GM12878 (cell line): ENCODE measurements at places on chromosomes 11 and 22. TPM values are rescaled to one million over a fixed set of nuclear protein-coding genes. Genes with fewer than 3 reads are reported as not detected.

KRTAP5-10 gene
- not detected in 2 replicates for total RNA-seq

DNA sequence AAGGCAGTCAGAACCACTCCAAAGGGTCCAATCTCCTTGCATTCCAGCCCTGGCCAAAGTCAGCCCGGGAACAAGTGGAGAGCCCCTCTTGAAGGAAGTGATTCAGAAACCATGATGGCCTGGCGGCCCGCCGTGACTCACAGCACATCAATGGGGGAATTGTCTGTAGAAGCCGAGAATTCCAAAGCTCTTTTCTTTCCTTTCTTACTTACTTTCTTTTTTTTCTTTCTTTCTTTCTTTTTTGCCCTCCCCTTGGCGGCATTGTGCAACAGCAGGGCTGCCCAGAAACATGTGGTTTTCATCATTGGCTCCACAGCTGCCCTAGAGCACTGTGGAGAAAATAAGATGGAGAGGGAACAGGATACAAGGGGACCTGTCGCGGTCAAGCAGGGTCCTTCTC, 140.2 kb upstream of the TIMP3 start:
- DNase-seq: no peak

- peak; percentile 53 for DNase-seq
These were observed 26.3 kb downstream of the RGL4 start for GRCh38 chr22:23716811-23717801.

DNA sequence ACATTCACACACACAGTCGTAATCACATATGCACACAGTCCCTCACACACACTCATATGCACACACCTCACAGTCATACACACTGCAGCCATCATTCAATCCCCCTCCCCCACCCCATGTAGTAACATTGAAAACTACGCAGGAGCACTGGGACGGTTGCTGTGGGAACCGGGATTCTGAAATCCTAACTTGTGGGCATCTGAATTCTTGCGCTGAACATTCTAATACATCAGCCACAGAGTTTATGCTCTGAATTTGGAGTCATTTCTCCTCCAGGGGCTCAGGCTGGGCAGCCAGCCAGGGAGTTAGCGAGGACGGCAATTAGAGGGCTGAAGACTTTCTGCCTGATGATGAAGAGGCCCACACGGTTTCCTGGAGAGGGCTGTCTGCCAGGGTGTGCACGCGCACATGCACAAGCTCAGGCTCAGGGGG, 32.7 kb downstream of the CD6 start:
- no peak for DNase-seq

IFITM1 gene
- 396 and 453 TPM in 2 replicates for total RNA-seq

DNA sequence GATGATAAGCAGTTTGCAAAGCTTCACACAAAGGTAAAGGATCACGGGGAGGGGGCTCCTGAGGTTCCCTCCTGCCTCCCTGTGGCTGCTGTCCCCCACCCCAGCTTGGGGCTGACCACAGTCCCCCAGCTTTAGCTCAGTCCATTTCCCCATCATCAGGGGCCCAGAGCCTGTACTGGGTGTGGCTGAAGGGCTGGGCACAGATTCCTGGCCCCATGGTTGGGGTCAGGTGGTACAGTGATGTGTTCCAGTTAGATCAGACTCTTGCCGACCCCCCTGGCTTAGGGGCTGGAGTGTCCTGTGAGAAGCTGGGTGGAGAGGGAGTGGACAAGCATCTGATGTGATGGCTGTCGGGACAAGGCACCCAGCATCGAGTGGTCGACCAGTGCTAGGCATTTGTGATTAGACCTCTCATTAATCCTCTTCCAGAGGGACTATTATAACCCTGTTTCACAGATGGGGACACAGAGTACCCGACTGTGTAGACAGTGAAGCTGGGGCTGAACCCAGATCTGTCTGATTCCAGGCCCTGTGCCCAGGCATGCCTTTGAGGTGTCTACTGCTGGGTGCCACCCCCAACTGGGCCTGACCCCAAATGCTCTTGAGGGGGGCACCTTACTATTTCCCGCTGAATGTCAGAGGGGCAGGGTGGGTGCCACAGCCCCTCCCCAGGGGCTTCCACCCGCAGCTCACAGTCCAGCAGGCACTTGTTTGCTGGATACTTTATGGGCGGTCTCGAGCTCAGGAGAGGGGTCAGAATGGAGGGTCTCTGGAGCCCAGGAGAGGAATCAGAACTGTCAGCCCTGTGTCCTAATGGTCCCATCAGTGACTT, 4.3 kb downstream of the SHANK3 start:
- DNase-seq: no peak

OR5P2 gene
- total RNA-seq: not detected in 2 replicates

ISX gene
- 0.21 and 0.45 TPM in 2 replicates for total RNA-seq

SLC43A3 gene
- 147 and 158 TPM in 2 replicates for total RNA-seq

GRCh38 chr11:43955381-43956118, 13.1 kb downstream of the C11orf96 start:
- no peak for DNase-seq

DNA sequence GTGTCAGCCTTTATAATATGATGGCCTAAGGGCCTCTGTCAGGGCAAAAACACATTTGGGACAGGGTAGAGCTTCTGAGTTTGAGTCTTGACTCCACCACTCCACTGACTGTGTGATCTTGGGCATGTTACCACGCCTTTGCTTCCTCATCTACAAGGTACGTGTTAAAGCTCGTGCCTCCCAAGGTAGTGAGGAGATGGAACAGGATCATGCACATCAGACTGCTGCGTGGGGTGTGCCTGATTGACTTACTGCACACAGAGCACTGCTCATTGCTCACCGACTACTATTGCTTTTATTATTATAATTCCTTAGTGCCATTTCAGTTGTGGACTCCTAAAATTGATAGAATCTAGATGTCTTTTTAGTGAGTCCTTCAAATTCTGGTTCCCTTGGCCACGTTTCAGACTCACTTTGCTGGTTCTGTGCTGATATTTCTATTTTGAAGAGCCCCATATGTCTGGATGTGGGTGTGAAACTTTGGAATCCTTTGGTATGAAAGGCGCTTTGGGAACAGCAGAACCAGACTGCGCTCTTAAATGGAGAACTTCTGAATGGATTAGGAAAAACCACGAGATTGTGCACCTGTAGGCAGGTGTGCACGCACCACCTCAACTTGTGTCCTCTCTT, 44.1 kb upstream of the RAB1B start:
- DNase-seq: no peak

UBQLN3 gene
- not detected in 2 replicates for total RNA-seq

DNA sequence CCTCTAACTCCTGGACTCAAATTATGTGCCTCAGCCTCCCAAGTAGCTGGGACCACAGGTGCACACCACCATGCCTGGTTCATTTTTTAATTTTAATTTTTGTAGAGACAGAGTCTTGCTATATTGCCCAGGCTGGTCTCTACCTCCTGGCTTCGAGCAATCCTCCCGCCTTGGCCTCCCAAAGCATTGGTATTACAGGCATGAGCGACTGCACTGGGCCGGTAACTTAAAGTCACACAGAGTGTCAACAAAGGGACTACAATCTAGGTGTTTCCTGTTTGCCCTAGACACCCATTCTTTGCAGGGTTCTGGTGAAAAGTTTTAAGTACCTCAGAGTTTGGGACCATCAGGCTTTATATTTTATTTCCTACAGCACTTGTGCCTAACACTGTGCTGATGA, 8.4 kb downstream of the UVRAG start:
- DNase-seq: no peak

PLA2G3 gene
- total RNA-seq: not detected in 2 replicates

DNA sequence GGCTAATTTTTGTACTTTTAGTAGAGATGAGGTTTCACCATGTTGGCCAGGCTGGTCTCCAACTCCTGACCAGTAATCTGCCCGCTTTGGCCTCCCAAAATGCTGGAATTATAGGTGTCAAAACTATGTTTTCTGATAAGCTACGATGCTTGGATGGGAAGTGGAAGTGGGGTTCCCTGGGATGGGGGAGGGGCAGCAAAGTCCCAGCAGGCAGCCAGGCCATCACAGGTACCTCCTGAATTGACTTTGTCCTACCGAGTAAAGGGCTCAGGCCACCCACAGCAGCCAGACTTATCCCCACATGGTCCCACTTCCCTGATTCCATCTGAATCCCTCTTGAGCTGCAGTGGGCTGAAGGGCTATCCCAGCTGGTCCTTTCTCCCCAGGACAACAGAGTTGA, 6.9 kb downstream of the FTH1 start:
- no peak for DNase-seq

DNA sequence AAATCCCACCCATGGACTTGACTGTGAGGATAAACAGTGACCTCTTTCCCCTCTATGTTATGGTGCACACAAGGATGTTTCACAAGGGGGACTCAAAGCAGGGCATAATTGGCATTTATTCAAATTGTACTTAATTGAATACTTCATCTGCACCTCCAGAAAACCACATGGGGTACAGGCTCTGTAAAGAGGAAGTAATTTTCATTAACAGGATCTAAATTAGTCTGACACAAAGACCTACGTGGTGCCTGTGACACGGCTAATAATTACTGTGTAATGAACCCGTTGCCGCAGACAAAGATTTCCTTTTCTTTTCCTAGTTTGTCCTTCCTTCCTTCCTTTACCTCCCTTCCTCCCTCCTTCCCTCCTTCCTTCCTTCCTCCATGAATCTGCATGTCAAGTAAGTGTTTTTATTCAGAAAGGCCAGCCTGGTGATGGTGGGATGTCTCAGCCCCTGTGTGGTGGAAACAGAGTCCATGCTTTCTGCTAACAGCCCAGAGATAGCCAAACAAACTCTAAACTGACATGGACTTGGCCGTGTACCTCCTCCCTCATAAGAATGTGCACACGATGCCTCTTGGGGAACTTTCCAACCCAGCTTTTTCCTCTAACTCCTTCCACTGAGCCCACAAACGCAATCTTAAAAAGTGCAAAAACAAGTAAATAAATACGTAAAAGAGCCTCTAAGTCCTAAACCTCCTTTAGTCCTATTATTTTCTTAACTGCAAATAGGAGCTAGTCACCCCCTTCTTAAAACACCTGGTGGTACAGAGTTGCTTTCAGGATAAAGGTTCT, 118.8 kb downstream of the INSC start:
- DNase-seq: no peak

GRCh38 chr22:24055283-24055682, 44.2 kb downstream of the CABIN1 start:
- no peak for DNase-seq

GRCh38 chr11:1035577-1036283, 788 bp downstream of the MUC6 start:
- DNase-seq: no peak

- DNase-seq: no peak
These were observed 77.1 kb upstream of the IGLL5 start for GRCh38 chr22:22810471-22810870.

- no peak for DNase-seq
These were observed 57.4 kb upstream of the WNT11 start for GRCh38 chr11:76263657-76264056.

DNA sequence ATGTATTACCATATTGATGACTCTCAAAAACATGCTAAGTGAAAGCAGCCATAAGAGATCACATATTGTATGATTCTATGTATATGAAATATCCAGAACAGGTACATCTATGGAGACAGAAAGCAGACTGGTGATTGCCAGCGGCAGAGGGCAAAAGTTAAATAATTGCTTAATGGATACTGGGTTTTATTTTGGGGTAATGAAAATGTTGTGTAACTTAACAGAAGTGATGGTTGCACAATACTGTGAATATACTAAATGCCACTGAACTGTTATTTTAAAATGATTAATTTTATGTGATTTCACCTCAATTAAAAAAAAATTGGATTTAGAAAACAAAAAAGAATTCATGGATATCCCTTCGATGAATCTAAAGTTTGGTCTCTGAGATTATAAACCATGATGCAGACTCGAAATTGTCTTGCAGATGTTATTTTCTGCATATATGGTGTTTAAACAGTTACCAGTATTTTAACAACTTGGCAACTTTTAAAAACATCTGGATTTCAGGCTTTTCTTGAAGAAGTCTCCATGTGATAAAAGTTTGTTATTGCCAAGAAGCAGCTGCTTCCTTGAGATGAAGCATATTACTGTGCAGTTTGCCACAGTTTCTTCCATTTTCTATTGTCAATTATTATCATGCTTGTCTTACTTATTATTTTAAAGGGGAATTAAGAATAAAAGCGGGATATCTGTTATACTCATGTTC, 38.1 kb downstream of the LARGE2 start:
- no peak for DNase-seq
